ENCODE measurements at places on chromosomes 4 and X.
A peak's percentile ranks its signal among the peaks of the same experiment; 100 is the strongest.

DNA sequence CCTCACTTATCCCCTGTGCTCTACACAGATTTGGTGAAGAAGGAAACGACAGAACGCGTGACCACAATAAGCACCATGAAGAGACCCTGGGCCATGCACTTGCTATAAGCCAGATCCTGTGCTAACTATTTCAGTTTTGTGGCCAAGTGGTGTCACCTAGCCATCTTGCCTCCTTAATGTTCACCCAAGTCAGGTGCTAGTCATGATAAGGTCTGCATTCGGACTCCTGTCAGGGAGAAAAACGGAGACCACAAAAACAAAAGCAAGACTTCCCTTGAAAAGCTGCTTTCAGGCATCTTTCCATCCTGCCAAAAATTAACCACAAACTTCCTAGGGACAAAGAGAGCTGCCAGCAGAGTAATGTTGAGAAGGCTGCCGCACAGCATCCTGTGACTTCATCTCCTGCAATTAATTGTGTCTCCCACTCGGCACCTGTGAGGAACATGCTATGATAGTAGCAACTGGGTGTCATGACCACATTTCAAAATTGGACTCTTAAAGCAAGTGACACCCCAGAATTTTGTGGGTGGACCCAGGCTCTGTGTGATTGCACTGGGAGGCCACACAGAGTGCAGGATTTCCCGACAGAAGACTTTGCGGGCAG lies 8.8 kb upstream of the IDS start:
- DNase-seq, result no peak

DNA sequence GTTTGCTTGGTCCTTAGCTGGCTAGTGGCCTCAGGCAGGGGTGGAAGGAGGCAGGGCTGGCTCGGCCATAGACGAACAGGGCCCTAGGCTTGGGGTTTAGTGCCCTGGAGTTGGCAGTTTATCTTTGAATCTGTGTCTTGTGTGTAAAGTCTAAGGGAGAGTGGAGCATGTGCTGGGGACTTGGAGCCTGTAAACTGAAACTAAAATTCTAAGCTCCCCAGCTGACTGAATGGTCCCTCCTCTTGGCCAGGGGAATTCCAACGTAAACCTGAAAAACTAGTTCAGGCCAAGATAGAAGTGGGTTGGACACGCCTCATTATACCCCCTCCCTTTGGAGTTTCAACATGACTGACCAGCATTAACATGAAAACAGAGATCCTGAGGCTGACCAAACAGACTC lies 46.1 kb upstream of the GPR78 start:
- DNase-seq, result peak; percentile 96

- DNase-seq, result no peak
Observed at GRCh38 chr4:38235354-38235753, 275.2 kb downstream of the PTTG2 start.

DNA sequence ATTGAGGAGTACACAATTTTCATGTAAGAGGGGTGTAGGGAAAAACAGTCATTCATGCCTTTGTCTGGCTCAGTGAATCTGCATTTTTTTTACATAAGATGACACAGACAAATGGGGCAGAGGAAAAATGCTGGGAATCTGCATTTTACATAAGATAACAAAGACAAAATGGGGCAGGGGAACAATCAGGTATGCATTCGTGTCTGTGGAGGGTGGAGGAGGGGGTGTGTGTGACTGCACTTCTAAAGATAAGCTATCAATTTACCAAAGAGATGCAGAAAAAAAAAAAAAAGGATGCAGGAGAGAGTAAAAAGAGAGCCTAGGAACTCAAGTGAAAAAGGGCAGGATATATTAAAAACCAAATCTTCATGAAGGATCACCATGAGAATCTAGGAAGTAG lies 637.4 kb downstream of the ZNF674 start:
- DNase-seq, result peak; percentile 58

- no peak for DNase-seq
Observed at GRCh38 chr4:10965196-10965595, 280.6 kb upstream of the CLNK start.

DNA sequence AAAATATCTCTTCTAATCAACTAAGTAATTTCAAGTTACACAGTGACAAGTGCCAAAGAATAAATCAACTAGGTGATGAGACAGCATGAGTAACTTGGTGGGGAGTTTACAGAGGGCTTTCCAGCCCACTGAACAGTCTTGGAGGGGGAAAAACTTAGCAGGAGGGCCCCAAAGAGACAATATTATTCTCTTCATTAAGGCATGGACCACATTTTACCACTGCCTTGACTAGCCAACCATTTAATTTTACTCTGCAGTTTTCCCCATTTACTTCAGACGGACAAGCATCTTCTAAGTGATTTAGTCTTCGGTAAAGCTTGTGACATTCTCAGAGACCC lies 25.3 kb upstream of the GATB start:
- no peak for DNase-seq

- DNase-seq, result no peak
Observed at GRCh38 chr4:4647041-4647440, 105.2 kb upstream of the STX18 start.

DNA sequence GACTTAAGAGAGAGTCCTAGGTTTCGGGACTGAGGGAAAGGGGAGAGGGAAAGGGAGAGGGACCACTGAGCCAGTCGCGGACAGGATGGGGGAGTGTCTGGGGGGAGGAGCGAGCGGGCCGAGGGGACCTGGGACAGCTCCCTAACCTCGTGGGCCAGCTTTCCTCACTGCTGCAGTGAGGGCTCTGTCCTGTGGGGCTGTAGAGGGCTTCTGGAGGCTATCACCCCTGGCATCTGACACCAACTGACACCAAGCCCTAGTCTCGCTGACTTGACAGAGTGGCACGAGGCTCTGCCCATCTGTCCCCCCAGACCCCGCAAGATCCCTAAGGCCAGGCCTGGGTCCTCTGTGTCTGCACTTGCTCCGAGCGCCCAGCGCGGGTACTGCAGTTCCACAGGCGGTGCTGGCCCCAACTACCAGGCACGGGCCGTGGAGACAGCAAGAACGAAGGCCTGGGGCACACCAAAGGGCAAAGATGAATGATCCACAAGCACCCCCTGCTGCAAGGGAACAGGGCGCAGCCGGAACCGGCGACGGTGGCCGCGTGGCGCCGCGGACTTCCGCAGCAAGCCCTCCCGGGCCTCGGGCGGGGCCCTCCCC lies 465 bp downstream of the HAUS7 start:
- DNase-seq, result peak; percentile 65

- DNase-seq, result peak; percentile 39
Observed at GRCh38 chr4:126627255-126627654, 1005.5 kb upstream of the INTU start.

Measured in mesendoderm (in vitro differentiated cells).